ENCODE measurements at places on chromosomes 4 and X.

GRCh38 chrX:24426340-24426913, 38.7 kb upstream of the PDK3 start:
- DNase-seq: peak; percentile 10

DNA sequence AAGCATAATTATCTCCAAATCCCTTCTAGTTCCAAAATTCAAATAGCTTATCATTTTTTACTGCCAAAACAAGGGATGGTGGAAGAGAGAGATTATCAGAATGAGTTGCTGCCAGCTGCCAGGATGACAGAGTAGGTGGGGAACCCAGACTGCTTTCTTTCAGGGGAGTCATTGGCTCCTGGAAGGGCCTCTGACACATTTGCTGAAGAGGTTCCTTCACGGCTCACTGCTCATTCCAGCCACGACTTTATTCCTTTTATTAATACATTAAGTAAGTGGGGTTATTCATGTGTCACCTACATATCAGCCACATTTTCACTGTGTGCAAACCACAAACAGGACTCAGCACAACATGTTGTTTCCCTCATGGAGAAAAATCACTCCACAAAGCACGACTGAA, 12.7 kb upstream of the SMIM43 start:
- DNase-seq: no peak

DNA sequence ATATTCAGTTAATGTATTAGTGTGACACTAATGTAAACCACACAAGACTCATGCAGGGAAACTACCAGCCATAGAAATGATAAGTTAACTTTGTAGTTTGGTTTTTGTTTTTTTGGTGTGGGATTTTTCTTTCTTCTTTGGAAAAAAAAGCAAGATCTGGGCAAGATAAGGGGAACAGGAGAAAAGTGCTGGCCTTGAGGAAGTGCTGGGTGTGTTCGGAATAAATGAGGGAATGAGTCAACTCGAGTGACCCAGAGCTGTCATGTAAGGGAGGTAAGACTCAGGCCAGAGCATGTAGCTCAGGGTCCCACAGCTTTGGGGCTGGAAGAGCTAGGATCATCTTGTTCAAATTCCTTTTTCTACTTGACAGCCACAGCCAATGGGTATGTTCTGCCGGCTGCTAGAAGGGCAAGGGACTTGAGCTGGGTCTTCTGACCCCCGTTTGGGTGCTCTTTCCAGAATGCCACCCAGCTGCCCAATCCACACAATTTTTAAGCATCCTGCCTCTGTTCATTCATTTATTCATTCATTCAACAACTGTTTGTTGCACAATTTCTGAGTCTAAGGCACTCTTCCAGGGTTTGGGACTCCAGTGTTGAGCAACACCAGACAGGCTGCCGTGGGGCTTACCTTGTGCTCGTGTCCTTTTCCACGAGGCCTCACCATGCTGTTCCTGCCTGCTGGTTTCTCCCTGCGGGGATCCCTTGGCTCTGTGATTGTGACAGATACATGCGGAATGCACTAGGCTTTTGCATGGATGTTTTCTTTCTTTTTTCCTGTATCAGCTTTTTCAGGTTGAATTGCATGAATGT, 54.5 kb downstream of the CLDN34 start:
- peak; percentile 31 for DNase-seq

DNA sequence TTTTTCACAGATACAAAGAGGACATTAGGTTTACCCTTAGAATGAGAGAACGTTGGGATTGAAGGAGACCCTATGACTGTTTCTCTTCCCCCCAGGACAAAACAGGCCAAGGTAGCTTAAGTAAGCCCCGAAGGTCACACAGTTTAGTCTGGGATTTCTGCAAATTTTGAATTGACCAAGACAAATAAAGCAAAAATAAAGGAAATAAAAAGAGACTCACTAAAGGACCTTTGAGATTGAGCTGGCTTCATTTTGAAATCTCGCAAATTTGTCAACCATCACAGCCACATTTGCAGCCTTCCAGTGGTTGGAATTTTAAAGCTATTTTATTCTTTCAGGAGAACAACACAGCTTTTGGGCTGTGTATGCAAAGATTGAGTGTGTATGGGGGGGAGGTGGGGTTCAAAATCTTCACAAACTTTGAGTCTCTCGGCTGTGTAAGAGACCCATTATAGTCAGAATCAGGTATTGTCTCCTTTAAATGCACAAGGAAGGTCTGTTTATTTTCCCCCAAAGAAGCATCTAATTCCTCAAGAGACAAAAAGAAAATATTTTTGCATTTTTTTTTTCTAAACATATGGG, 4.2 kb downstream of the TMSB4X start:
- no peak for DNase-seq

DNA sequence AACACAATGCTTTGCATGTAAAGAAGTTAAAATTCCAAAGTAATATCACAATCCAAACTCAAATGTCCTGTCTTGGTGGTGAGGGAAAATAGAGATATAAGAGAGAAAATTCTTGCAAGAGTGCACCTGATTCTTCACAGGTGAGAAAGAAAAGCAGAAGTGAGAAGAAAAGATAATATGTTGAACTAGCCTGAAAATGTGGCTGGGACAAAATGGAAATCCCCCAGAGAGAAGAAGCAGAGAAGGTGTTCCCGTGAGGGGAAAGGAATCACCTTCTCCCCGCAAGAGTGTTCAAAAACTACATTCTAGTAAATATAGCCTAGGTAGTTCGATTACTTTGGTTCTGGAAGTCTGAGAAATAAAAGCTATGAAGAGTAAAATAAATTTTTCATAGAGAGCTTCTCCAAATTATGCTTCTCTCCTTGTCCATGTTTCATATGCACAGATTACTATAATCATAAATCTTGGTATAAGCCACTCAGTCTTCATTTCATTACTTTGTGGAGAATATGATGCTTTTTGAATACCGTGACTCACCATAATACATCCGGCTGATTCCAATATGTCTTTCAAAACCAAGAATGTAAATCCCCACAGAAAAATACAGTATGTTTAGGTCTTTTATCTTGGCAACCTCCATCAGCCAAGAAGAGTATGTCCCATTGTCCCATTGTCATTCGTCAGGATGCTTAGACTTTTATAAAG, 63.1 kb downstream of the COX18 start:
- DNase-seq: no peak

- DNase-seq: no peak
Observed at GRCh38 chr4:11488657-11489452, 60.2 kb upstream of the HS3ST1 start.

GRCh38 chr4:24143741-24144140, 253.9 kb upstream of the PPARGC1A start:
- DNase-seq: no peak

DNA sequence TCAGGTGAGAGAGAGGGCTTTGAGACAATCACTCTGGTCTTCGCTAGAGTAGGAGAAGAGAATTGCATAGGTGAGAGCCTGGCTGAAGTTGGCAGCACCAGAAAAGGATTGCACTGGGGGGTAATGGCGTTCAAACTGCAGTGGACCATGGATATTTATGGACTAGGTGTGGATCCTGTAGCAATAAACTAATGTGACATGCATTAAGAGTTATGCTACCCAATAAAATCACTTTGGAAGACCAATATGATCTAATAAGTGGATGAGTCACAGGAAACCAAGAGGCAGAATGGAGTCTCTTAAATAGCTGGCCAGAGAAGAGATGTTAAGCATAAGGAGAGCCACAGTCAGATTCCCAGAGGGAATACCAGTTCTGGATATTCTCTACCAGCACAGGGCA, 259.8 kb downstream of the FBXO8 start:
- DNase-seq: no peak

- DNase-seq: no peak
Observed at GRCh38 chr4:167890226-167890625, 202.1 kb upstream of the ANXA10 start.

DNA sequence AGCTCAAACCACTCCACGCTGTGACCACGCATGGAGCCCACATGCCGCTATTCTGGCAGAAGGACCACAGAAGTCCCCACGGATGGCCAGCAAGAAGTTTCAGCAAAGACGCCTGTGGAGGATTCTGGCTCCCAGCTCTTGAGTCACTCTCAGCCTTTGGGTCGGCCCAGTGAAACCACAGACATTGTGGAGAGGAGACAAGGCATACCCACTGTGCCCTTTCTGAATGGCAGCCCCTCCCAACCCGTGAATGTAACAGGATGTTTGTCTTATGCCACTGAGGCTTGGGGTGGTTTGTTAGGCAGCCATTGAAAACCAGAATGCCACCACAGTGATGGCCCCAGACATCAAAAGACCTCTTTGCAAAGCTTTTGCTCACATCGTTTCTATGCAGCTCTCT, 42.7 kb downstream of the ABLIM2 start:
- DNase-seq: no peak

DNA sequence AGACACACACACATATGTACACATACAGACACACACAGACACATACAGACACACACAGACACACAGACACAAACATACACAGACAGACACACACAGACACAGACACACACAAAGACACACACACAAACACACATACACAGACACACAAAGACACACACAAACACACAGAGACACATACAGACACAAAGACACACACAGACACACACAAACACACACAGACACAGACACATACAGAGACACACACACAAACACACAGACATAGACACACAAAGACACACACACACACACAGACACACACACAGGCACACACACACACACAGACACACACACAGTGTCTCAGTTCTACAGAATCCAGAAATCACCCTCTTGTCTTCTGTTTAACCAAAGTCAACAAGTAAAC, 280.7 kb downstream of the ASMT start:
- no peak for DNase-seq

DNA sequence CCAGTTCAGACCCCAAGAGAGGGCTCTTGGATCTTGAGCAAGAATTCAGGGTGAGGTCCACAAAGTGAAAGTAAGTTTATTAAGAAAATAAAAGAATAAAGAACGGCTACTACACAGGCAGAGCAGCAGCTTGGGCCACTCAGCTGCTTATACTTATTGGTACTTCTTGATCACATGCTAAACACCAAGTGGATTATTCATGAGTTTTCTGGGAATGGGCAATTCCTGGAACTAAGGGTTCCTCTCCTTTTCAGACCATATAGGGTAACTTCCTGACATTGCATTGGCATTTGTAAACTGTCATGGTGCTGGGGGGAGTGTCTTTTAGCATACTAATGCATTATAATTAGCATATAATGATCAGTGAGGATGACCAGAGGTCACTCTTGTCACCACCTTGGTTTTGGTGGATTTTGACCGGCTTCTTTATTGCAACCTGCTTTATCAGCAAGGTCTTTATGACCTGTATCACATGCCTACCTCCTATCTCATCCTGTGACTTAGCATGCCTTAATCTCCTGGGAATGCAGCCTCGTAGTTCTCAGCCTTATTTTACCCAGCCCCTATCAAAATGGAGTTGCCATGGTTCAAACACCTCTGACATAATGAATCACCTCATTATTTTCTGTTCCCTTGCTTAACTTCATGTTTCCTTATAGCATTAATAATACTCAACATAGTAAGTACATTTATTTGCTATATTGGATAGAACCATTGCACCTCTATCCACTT, 476.3 kb downstream of the DTHD1 start:
- DNase-seq: no peak

DNA sequence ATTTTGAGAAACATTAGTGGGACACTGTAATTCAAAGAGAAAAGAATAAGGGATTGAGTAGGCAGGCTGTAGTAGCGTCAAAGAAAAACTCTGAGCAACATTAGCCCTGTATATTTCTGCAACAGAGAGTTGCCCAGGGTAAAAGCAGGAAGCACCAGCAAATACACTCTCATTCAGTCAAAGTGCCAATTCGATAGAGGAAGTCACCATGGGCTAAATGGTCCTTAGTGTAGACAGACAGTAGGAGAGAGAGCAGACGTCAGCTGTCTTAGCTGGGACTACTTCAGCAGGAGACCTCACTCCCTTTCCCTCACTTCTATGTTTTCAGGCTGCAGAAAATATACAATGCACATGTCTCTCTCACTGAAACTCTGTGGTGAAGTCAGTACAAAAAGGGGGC, 2073.8 kb upstream of the TENM3 start:
- DNase-seq: peak; percentile 1

DNA sequence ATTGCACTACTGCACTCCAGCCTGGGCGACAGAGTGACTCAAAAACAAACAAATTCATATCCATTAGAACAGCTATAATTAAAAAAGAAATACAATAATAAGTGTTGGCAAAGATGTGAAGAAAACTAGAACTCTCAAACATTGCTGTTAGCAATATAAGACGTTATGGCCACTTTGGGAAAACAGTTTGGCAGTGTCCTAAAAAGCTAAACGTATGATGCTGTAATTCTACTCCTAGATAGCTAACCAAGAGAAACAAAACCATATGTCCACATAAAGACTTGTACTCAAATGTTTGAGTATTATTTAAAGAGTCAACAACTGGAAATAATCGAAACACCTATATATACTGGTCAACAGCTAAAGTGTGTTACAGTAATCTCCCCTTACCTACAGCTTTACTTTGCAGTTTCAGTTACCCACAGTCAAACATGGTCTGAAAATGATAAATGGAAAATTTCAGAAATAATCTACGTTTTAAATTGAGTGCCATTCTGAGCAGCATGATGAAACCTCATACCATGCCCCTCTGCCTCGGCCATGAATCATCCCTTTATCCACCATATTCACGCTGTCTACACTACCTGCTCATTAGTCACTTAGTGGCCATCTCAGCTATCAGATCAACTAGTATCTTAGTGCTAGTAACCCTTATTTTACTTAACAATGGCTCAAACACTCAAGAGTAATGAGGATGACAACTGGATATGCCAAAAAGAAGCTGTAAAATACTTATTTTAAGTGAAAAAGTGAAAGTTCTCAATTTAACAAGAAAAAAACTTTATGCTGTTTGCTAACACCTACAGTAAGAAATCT, 4.9 kb downstream of the ELF2 start:
- no peak for DNase-seq

DNA sequence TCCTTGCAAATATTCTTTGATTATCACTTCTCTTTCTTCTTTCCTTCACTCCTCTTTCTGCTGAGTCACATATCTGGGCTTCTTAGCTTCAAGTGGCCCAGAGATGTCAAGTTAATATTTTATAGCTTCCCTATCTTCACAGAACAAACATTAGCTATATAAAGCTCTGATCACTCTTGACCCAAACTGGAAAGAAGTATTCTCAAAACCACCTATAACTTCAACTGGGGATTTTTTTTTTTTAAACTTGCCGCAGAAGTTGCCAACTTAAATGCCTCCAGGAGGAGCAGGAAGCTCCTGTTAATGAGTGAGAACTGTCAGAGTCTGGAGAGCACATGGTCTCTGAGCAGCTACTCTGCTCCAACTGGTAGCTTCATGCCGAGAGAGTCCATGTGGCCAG, 233.3 kb upstream of the EDNRA start:
- DNase-seq: no peak

GRCh38 chr4:173835903-173836302, 305.9 kb upstream of the HAND2 start:
- DNase-seq: peak; percentile 3

GRCh38 chr4:57764856-57765255, 654.7 kb upstream of the IGFBP7 start:
- no peak for DNase-seq

- DNase-seq: no peak
Observed at GRCh38 chrX:67693928-67694327, 150.1 kb downstream of the AR start.

All from suppressor macrophage (primary cell).